Right renal pelvis (tissue), 4 donors: ENCODE measurements at places on chromosomes 7 and 10. TPM values are rescaled to one million over a fixed set of nuclear protein-coding genes. Genes with fewer than 3 reads are reported as not detected.

- no peak for DNase-seq
These were observed 67.2 kb downstream of the THNSL1 start for GRCh38 chr10:25083546-25084111.

- DNase-seq, result no peak
These were observed 299.0 kb downstream of the TNS3 start for GRCh38 chr7:47282790-47283496.

DNA sequence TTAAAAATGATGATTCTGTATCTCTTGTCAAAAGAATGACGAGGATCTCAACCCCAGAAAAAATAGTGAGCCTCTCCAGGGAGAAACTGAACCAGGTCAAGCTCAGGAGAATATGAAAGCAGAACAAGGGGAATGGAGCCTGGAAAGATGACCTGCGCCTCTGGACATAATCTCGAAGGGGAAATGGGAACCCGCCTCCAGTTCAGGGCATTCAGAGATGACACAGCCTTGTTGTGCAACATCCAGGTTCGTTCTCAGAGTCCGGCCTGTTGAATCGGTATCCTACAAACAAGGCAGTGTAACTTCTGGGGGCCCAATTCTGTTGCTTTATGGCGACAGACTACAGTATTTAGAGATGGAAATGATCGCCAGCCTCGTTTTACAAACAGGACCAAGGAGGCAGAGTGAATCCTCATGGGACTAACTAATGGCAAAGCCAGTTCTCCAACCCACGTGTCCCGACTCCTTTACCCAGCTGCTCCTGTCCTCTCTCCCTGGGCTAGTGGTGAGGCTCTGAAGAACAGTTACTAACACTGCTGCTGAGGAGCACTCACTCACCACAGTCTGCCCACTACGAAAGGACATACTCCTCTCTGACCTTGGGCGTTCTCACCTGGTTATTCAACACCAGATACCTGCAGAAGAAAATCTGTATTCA, 67.6 kb downstream of the JAZF1 start:
- no peak for DNase-seq

DNA sequence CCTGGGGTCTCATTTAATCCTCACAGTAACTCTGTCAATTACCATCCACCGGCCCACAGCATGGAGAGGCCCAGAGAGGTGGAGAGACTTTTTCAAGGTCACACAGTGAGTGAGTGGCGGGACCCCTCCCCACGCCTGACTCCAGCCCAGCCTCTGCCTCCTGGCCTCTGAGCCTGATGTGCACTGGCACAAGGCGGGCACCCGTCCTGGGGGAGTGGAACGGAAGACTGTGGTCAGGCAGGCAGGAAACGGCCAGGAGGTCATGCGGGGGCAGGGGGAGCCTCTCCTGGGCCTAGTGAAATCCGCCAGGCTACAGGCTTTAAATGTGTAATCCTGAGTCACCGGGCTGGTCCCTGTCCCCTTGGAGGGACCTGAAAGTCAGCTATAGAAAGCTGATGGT, 32.2 kb downstream of the ZCCHC24 start:
- no peak for DNase-seq

DNA sequence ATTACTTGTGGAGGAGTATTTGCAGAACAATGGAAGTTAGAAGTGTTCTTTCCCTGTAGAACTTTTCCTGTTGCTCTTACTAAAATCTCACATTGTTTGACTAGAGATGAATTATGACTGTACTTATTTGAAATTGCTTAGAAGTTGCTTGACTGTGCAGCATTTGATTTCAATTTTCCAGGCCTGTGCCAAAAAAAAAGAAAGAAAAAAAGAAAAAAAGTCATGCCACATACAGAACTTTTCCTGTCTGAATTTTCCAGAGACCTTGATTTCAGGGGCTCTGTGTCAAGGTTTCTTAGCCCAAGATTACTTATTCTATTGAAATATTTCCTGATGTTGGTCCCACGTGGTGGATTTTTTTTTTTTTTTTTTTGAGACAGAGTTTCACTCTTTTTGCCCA, 3.5 kb upstream of the FAM171A1 start:
- no peak for DNase-seq

- DNase-seq, result no peak
These were observed 200.2 kb downstream of the ELMO1 start for GRCh38 chr7:37248396-37248861.

DNA sequence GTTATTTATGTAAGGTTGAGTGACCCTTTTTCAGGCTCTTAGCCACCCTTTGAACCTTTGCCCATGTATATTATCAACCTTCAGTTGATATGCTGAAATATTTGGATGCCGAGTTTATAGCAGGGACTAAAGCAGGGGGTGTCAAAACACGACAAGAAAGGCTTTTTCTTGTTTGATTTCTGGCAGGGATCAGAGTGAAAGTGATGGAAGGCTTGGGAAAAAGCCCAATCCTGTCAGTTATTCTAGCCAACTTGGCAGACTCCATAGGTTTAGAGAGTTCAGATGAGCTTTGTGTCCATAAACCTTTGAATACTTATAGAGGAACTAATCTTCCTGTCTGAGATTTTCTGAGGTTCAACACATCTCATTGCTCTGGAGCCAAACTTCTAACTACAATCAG, 47.5 kb downstream of the INHBA start:
- no peak for DNase-seq

DNA sequence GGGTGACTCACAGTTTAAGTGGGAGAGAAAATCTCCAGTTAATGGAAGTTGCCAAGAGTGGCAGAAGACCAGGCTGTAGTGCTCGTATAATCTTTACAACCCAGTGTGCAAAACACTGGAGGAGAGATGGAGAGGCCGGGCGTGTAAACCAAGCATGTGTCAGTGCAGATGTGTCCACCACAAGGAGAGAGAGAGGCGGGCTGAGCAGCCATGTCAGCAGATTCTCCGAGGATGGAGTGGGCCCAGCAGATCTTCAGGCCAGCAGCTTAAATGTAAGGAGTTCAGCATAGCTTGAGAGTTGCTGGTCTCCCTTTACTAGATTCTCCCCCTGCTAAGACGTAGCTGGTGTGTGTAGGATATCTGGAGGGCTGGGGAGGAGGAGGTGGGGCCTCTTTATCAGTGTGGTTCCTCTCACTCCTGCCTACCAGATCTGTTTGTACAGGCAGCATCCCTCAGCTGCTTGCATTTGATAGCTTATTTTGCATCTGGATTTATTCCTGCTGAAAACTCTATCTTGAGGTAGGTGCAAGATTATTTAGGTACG, 13.7 kb downstream of the BPGM start:
- no peak for DNase-seq

DNA sequence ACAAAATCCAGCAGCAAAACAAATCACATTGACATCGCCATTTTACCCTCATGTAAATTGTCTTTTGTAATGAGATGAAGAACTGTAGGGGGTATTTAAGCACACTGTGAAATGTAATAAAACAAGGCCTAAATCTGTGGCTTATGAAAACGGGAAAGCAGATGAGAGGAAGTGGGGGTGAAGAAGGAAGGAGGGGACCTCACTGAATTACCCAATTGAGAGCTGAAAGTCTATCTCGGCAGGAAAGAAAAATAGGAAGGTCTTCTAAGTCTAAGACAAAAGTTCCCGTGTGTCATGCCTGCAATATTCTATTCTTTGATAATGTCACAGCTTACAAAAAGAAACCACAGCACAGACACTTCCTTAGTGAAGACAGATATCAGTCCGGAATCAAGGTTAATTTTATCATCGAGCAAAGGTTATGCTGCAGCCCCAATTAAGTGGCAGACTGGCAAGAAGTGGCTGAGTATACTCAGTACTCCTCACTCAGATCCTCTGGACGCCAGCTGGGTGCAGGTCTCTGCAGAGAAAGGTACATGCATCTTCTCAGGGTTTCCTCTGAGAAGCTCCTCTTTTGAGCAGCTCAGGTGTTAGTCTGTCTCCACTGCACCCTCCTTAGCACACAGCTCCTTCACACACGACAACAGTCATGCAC, 239.7 kb downstream of the FANK1 start:
- DNase-seq, result no peak

GRCh38 chr10:118246332-118247295, 95.5 kb downstream of the FAM204A start:
- no peak for DNase-seq

DNA sequence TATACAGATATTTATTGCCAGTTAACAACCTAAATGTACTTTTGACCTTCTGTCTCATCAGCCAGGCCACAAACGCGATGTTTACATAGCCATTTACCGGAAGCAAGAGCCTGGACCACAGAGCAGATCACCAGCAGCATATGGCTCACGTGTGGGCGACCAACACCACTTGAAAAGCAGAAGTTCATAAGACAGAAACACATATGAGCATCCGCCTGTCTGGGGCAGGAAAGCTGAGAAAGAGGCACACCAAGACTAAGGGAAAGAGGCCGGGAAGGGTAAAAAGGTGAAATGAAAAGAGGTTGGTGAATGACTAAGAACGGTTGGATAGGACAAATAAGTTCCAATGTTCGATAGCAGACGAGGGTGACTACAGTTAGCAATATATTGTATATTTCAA, 1.3 kb downstream of the ABCB1 start:
- no peak for DNase-seq

- DNase-seq, result no peak
These were observed 48.5 kb upstream of the ABLIM1 start for GRCh38 chr10:114706458-114707055.

DNA sequence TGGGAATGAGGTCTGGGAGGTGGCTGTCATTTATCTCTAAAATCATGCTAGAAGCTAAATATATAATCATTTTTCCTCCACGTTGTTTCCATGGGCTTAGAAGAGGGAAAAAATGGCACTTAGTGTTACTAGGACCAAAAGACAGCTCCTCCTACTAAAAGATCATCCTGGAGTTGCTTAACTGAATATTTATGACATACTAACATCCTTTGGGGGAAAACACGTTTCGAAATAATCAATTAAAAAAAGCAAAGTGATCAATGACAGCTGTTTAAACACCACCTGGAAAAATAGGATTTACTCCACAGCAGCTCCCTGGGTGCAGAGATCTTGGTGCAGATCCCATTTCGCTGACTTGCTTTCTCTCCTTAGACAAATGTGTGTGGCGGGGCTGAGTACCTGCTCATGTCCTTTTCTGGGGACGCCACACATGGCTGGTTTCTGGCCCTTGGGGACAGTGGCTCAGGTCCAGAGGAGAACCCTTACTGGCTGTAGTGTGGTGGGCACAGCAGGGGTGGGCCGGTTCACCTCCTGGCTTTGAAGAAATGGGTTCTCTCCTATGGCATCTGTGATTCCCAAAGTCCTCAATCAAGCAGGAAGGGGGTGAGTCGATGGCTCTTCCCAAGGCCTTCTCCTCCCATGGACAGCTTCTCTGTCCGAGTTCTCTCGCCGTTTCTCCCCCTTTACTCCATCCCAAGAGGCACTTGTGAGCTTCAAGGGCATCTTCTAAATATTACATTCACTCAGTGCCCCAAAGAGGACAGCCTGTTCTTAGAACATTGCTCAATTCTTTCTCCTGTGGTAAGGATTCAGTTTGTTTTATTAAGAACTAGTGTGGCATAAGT, 156.4 kb upstream of the KLF14 start:
- DNase-seq, result no peak

GRCh38 chr7:43111630-43112458, 603 bp upstream of the HECW1 start:
- DNase-seq, result no peak

- DNase-seq, result no peak
These were observed 2.2 kb upstream of the NOM1 start for GRCh38 chr7:156947120-156947843.

DNA sequence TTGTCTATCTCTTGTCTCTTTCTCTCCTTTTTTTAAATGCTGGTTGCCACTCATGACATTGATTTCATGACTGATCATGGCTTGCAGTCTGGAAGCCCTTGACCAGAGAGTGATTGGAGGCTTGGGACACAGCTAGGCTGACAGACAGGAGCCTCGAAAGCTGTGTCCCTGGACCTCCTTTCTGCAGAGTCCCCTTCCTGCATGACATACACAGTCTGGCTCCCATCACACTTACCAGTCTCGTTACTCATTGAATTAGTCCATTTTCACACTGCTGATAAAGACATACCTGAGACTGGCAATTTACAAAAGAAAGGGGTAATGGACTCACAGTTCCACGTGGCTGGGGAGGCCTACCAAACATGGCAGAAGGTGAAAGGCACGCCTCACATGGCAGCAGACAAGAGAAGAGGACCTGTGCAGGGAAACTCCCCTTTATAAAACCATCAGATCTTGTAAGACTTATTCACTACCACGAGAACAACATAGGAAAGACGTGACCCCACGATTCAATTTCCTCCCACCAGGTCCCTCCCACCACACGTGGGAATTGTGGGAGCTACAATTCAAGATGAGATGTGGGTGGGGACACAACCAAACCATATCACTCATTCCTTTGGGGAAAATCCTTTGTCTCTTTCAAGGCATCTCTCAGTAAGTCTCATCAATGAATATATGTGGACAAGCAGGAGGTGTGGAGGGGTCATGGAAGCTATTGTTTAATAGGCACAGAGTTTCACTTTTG, 102.3 kb downstream of the TBXAS1 start:
- no peak for DNase-seq

GRCh38 chr7:138396251-138397070, 63.6 kb upstream of the TRIM24 start:
- DNase-seq, result peak; percentile 63

DNA sequence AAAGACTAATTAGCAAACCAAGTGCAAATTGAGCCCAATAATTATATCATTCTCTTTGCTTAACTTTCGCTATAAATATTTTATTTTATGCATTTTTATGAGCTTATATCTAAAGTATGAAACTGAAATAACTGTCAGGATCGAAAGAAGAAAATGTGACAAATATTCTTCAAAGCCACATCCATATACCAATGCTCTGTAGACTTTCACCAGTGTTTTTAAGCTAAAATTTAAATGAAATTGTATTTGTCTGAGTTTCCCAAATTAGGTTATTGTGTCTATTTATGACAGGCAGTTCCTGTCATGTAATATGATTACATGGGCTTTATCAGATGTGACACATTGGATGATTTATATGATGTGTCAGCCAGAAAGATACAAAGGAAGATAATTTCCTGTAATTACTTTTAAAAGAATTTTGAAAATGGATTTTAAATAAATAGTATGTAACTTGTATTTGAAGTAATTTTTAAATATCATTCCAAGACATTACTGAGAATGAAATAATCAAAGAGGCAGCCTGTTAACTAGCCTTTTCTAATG, 317.9 kb upstream of the KLF6 start:
- DNase-seq, result no peak

- DNase-seq, result no peak
These were observed 26.5 kb downstream of the MRC1 start for GRCh38 chr10:17835688-17836087.

- no peak for DNase-seq
These were observed 311.2 kb upstream of the GNAI1 start for GRCh38 chr7:79823246-79823951.

Gene VWA2
- 2.4 TPM for polyA plus RNA-seq

Gene EMX2
- 142 TPM for polyA plus RNA-seq

Gene PNLIP
- not detected for polyA plus RNA-seq

Gene WEE2
- polyA plus RNA-seq, result 0.43 TPM

Gene CTAGE4
- 7.9 TPM for polyA plus RNA-seq

Gene LIPF
- polyA plus RNA-seq, result 0.38 TPM

Gene CRPPA
- polyA plus RNA-seq, result 5.6 TPM

Gene TMEM213
- polyA plus RNA-seq, result 46.3 TPM

Gene DDX50
- 69.3 TPM for polyA plus RNA-seq

Gene STK17A
- 19.7 TPM for polyA plus RNA-seq
